ENCODE measurements at places on chromosomes 1 and 21.

DNA sequence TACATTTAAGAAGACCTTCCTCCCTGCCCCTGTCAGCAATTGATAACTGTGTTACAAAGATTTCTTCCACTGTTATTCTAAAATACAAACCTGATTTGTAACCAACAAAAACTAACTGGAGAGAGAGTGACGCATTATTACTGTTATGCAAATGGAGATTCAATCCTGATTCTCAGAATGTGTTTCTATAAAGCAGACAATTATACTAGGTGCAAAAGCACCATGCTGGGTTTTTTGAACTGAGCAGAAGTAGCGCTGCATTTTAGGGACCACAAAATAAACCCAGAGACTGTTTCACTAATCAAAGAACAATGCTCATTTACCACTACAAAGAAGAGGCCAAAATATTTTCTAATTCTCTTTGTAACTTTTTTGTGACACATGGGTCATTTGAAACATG, 13.6 kb upstream of the GBP6 start:
- no peak for DNase-seq

GRCh38 chr1:239282411-239282810, 104.0 kb upstream of the CHRM3 start:
- DNase-seq: no peak

DNA sequence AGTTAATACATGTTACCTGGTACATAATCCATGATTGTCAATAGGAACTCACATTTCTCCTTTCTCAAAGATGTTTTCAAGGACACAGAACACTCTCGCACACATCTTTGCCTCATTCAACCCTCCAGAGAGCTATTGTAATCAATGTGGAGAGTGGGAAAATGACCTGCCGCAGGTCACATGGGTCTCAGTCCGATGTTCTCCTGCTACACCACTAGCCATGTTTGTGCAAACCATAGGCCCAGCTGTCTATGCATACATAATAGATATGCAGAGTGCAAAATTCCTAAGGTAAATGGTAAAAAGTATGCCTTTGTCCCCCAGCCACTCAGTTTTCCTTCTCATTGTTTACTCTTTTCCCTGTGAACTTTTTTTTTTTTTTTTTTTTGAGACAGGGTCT, 89.2 kb downstream of the ADSS2 start:
- no peak for DNase-seq

- DNase-seq: no peak
Observed at GRCh38 chr1:121408354-121408753, 223.6 kb downstream of the SRGAP2C start.

GRCh38 chr1:70990469-70991253, 57.0 kb downstream of the PTGER3 start:
- DNase-seq: no peak

DNA sequence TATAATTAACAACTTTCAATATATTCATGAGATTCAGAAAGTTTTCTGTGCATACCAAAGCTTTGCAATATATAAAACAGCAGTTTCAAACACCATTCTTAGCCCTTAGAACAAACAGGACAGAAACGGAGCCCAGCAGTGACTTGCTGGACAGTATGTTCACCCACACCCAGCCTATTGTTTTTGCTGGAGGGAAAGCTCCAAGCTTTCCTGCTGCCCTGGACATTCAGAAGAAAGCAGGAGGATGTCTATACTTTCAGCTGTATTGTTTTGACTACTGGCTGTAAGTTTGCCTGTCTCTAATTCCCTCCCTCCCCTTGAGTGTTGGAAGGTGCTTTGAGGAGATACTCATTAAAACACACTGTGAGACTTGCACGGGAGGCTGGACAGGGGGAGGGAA, 9.6 kb downstream of the DENND2C start:
- peak; percentile 1 for DNase-seq

- DNase-seq: no peak
Observed at GRCh38 chr1:107124694-107125093, 16.1 kb upstream of the NTNG1 start.

DNA sequence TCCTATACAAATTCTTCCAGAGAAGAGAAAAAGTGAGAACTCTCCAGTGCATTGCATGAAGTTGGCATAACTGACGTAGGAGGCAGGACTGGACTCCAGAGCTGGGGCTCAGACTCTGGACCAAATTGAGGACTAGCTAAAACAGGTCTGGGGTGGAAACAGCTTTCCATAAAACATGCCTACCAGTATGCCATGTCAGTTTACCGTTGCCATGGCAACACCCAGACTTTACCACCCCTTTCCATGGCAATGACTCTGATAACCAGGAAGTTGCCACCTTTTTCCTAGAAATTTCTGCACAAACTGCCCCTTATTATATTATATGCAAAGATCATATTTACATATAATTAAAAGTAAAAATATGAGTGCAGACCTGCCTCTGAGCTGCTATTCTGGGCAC, 8.9 kb upstream of the ZBTB8B start:
- no peak for DNase-seq

GRCh38 chr1:225933072-225933471, 7.9 kb downstream of the LEFTY2 start:
- no peak for DNase-seq

- no peak for DNase-seq
Observed at GRCh38 chr1:34087986-34088385, 77.0 kb downstream of the CSMD2 start.

Data from muscle of back (tissue), 13 donors.